ENCODE measurements at places on chromosomes 2 and 18.

- no peak for DNase-seq
Measured at GRCh38 chr2:126754240-126755004, 98.5 kb downstream of the GYPC start.

DNA sequence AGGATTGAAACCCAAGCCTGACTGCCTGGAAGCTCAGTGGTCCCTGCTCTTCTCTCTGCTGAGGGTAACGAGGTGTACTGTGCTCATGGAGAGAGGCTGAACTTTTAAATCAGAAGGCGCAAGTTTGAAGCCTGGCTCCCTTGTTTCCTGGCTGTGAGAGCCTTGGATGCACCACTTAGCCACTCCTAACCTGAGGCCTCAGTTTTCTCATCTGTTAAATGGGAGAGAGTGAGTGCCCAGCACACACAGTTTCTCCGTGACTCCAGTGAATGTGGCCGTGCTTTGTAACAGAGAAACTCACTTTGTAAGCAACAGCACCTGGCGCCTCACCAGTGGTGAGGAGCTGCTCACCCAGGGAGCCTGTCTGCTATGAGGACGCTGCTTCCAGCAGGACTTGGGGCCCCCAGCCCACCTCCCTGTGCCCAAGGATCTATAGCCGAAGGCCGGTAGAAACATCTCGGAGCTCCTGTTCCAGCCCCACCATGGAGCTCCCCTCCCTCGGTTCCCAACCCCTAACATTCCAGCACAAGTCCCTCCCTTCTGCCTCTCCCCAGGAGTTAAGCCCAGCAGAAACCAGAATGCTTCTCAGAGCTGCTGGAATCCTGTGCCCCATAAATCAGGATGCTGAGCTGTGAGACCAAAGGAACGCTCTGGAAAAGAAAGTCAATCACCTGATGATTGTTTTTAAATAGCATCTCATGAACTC, 20.3 kb upstream of the KCNK3 start:
- no peak for DNase-seq

- no peak for DNase-seq
Measured at GRCh38 chr2:118091631-118092030, 3.4 kb downstream of the INSIG2 start.

DNA sequence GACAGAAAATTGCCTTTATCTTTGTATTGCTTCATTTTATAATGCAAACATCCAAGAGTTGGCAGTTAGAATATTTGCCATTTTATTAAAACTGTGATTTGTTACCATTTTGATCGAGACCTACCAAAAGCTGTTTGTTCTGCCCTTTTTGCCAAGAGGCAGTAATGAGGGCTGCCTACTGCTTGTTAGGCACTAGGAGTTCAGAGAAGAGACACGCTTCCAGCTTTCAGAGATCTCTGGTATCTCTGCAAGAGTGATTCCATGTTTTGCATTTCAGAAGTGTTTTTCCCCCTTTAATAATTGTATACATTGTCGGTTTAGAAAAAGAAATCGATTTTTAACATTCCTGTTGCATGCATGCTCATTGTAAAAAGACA, 628 bp downstream of the MRPL30 start:
- no peak for DNase-seq

DNA sequence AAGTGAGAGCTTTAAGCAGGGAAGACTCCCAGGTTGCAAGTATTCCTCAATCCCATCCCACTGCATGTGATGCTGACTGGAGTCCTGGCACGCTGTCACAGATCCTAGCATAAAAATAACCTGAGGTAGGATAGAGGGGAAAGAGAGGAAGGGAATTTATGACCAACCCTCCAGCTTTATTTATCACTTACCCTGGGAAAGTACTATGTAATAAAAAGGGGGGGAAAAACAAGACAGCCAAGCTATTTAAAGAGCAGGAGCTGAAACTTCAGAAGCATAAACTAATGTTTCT, 122.2 kb downstream of the SLC8A1 start:
- DNase-seq = no peak

DNA sequence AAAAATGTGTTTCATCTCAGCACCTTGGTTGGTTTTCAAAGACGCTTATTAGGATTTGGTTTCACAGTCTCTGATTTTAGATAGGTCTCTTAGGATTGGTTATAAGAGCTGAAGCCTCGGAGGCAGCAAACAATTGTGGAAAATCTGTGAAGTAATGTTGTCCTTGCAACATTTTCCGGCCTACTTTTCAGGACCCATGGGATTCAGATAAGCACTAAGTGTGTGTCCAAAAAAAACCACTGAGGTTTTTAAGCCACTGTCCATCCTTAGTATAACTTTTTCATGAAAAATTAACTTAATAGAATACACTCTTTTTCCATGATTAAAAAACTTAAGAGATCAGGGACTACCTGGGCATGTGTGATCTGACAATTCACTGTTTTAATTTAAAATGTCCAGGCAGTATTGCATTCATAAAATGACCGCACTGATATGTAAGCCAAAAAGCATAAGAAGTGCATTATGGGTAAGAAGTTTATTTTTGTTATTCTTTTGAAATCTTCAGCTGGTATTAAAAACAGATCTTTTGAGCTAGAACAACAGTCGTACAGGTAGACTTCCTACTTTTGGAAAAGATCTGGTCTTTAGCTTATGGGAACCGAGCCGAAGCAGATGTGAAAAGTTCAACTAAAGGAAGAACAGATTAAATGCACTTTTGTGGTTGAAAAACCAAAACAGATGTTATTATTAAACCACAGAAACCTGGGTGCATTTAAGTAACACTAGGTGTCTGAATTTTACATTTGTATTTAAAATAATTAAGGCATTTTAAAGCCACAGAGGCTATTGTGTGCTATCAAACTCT, 479.4 kb upstream of the ZEB2 start:
- DNase-seq = no peak

GRCh38 chr2:241815477-241816430, 6.8 kb downstream of the NEU4 start:
- DNase-seq = no peak

DNA sequence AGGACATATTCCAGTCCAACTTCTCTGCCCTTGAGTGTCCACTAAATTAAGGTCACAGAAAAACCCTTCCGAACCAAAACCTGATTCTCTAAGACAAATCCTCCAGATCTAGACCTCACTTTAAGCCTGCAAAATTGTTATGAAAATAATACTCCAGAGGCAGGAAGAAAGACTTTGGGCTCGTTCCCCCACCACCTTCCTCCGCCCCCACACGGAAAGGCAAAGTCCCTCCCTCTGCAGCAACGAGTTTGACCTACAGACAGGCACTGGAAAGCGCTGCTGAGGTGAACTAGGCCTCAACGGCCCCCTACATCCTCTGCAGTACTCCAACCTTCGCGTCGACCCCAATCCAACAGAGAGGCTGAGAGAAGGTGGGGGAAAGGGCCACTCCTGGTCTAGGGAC, 808 bp downstream of the ATP5MC3 start:
- peak; percentile 36 for DNase-seq

GRCh38 chr2:135791418-135792190, 45.4 kb downstream of the LCT start:
- no peak for DNase-seq

GRCh38 chr2:218375212-218375611, 6.9 kb upstream of the SLC11A1 start:
- DNase-seq = no peak

- no peak for DNase-seq
Measured at GRCh38 chr2:74886811-74887210, 52.9 kb downstream of the HK2 start.

DNA sequence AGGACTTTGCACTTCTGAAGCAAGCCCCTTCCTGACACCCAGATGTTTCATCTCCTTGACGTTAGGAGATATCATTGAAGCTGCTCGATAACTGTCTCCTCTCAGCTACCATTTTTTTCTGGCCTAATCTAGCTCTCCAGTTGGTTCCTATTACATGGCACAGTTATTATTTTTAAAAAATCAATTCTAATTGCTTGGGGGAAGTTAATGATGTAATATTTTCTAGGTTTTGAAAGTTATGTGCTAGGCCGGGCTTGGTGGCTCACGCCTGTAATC, 22.5 kb upstream of the RAB31 start:
- no peak for DNase-seq

DNA sequence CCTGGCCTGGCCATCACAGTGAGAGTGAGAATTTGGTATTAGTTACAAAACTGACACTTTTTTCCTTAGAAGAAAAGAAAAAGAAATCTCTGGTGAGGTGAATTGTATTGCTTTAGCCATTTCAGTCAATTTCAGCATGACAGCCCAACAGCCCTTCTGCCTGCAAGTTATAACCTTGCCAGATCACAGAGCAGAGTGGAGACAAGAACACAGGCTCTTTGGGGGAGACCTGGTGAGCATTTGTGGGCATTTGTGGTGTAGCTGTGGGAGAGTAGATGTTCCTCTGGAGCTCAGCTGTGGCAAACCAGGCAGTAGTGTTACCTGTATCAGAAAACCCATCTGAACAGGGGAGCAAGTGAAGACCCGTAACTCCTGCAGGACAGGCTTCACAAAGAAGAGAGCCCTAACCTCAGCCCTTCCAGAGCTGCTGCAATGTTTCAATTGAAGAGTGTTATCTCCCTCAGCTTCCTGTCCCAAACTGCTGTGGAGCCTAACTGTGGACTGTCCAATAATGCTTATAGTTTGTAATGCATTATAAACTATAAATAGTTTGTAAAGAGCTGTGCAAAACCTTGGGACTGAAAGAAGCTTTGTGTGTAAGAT, 22.8 kb upstream of the DLX1 start:
- DNase-seq = no peak

- no peak for DNase-seq
Measured at GRCh38 chr2:3341336-3341735, 36.3 kb downstream of the EIPR1 start.

- no peak for DNase-seq
Measured at GRCh38 chr2:151972241-151973012, 126.4 kb downstream of the CACNB4 start.

GRCh38 chr18:34707670-34708069, 2.4 kb upstream of the DTNA start:
- no peak for DNase-seq

- no peak for DNase-seq
Measured at GRCh38 chr2:215417400-215417951, 18.4 kb downstream of the FN1 start.

DNA sequence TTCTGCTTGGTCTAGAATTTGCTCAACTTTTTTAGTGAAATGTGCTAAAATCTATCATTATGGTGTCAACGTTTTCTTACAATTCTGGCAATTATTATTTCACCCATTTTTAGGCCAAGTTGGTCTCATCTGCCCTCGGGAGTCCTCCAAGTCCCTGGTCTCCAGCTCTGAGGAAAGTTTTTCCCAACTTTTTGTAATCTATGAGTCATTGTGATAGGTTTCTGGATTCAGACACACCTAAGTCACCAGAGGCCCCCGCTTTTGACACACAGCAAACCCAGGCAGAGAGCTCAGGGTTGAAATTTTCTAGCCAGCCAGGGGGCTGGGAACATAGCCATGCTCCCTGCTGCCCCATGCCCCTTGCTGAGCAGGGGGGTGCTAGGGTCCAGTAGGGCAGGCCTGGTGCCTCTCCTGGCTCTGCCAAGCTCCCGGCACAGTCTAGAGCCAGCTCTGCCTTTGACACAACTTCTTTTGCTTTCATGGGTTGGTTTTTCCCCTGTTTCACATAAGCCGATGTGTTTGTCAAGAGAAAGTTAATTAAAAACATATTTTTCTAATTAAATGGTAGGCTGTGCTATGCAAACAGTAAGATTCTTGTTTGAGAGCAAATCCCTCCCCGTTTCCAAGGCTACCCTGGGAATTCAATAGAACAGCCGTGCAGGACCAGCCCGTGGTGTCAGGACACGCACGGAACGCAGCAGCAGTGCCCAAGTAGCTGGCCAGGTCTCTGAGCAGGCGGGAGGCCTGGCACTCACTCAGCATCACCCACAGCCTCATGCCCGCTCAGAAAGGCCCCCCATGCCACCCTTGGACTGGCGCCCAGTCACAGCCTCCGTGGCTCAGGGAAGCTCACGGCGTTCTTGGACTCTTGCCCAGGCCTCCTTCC, 25.5 kb upstream of the SNED1 start:
- no peak for DNase-seq

DNA sequence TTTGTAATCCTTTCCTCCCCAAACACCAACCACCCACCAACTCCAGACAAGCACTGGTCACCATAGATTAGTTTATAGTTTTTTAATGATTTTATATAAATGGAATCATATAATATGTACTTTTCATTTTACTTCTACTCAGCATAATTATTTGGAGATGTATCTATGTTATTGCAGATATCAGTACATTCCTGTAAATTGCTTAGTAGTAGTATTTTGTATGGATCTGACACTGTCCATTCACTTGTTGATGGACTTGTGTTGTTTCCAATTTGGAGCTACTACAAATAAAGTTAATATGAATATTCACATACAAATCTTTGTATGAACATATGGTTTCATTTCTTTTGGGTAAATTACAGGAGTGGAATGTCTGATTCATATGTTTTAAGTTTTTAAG, 31.0 kb downstream of the ZC3H15 start:
- DNase-seq = no peak

- no peak for DNase-seq
Measured at GRCh38 chr2:172430027-172430426, 2.6 kb downstream of the ITGA6 start.

DNA sequence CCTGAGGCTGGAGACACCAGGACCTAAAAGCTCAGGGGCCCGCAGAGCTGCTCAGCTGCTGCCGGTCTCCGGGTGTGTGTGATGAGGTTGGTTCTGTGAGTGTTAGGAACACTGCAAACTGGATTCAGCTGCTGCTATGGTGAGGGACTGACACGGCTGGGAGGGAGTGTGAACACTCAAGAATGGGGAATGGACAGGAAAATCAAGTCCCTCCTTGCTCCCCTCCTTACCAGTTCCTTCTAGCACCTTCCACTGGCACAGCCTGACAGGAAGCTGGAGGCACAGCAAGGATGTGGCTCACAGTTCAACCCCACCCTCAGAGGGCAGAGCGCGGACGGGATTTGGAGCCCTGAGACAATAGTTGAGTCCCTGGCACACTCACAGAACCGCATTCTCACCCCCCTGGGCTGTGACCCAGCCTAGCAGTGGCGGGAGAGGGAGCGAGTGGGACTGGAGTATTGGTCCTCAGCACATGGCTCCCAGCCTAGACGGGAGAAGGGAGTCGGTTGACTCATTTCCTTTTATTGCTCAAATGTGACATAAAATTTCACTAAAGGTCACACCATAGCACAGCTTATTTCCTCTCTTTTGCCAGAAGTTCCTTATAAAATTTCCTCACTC, 42.5 kb downstream of the LRRC30 start:
- no peak for DNase-seq

DNA sequence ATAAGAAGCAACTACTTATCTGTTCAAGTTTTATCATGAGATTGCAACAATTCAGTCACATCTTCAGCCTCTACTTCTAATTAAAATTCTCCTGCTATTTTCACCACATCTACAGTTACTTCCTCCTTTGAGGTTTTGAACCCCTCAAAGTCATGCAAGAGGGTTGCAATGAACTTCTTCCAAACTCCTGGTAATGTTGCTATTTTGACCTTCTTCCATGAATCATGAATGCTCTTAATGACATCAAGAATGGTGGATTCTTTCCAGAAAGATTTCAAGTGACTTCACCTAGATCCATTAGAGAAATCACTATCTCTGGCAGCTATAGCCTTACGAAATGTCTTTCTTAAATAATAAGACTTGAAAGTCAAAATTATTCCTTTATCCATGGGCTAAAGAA, 1052.8 kb upstream of the NRXN1 start:
- DNase-seq = no peak
